ENCODE measurements at places on chromosomes 1 and 21.

DNA sequence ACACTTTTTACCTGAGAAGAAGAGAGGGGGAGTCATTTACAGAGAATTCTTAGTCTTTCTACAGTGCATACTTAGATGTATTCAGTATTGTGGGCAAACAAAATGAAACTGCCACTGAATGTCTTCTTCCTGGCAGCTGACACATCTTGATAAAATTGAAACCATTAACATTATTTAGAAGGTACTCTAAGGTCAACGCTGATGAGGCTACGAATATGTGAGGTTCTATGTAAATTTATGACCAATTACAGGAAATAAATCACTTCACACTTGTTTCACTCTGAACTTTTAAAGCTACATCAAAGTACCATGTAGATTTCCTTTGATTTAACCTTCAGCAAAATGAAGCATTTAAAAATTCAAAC is 51.3 kb upstream of the GFI1 start:
- no peak for DNase-seq

DNA sequence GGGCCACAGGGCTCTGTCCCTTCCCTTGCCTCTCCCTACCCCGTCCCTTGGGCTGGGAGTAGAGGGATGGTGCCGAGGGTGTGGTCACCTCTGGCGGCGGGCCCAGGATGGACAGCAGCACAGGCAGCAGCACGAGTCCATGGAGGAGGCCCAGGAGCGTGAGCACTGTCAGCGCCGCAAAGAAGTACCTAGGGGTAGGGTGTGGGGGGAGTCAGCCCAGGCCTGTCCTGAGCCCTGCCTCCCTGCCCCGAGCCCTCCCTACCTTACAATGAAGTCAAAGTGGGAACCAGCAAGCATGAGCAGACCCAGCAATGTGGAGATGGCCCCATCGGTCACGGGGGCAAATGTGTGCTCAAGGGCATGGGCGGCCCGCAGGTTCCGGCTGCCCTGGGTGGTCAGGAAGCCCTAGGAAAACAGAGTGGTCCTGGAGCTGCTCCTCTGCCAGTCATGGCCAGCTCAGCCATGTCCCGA is 14.7 kb downstream of the BTBD19 start:
- no peak for DNase-seq

DNA sequence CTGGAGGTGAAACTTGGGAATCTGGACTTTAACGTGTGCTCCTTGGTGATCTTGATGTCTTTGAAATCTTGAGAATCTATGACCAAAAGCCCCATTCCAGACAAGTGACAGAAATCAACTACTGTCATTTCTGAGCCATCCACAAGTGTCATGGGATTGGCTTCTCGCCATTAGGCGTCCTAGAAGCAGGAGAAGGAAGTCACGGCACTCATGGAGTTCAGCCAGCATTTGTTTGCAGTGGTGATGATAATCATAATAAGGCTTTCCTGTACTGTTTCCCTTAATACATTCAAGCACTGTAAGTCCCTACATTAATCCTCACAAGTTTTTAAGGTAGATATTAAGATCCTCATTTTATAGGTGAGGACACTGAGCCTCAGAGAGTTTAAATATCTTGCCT is 11.9 kb downstream of the F5 start:
- no peak for DNase-seq

GRCh38 chr21:33481314-33481943 is 1.7 kb upstream of the TMEM50B start:
- no peak for DNase-seq

DNA sequence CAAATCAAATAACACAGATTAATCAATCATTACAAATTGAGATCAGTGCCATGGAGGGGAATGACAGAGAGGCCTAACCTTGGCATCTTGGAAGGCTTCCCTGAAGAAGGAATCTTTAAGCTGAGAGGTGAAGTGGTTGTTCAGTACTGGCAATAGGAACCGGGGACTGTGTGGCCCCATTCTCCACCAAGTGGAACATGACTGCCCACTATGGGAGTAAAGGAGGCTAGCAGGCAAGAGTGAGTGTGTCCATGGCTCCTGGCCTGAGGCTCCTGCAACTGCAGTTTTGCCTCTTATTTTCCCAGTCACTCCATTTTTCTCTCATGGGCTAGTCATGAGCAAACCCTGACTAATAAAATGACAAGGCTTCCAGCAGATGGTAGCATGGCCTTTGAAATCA is 112.2 kb upstream of the GJB5 start:
- no peak for DNase-seq

GRCh38 chr21:41164981-41165655 is 2.8 kb upstream of the BACE2 start:
- DNase-seq: no peak

GRCh38 chr1:3318329-3318728 is 136.1 kb upstream of the ARHGEF16 start:
- DNase-seq: no peak

GRCh38 chr1:30907481-30908315 is 860 bp downstream of the SDC3 start:
- no peak for DNase-seq

GRCh38 chr1:213750231-213751063 is 237.3 kb upstream of the PROX1 start:
- DNase-seq: no peak

DNA sequence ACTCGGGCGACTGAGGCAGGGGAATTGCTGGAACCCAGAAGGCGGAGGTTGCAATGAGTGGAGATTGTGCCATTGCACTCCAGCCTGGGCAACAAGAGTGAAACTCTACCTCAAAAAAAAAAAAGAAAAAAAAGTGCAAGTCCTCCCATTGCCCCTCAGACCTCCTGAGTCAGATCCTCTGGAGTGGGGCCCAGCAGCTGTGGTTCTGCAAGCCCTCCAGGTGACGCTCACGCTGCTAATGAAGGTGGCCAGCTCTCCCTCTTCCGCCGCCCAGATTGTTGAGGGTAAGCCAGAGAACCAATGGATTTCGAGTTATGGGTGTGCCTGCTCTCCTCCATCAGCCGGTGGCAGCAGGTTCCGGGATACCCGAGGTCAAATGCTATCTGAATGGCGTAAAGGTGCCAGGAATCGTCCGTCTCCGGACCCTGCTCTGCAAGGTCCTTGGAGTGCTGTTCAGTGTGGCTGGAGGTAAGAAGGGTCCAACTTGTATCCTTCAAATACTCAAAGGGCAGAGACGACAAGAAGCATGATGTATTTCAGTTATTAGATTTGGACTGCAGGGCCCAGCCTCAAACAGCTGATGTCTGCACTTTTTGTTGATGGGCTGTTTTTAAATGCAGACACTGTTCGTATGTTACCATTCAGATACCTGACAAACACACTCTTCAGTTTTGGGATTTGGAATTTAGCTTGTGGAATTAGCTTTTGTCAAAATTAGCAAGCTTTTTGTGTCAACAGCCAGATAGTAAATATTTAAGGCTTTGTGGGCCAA is 17.6 kb downstream of the CLCN6 start:
- no peak for DNase-seq

DNA sequence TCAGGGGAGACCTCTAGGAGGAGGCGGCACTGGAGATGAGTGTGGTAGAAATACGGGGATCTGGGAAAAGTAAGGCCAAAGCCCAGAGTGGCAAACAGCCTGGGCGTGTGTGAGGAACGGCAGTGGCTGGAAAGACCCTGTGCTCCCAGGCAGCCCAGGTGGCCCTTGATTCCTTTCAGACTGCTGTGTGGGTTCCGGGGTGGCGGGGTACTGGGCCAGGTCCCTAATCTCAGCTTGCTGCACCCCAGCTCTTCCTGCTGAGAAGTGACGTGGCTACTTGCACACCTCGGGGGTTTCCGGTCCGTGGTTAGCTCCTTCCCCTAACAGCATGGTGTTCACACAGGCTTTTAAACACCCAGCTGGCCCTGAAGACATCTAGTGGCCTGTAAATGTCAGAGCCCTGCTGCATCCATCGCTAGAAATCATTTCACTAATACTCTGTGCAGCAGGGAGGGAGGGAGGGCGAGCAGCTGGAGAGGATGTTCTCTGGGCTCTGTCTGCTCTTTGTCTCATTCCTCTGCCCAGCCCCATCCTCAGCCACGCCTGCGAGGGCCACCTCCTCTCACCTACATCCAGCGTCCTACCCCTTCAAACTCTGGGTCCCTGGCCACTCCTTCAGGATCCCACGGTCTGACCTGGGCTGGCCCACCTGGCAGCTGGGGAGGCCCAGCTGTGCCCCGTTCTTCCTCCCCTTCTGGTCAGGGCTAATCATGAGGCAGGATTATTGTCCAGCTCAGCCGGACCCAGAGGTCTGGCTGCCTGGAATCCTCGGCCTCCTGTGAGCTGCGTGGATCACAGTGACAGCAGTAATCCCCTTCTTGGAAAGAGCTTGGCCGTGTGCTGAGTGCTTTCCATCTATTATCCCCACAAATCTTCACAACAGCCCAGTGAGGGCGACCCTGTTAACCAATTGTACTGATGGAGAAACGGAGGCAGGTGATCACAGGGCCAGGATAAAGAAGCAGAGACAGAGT is 7.2 kb downstream of the ZDHHC18 start:
- no peak for DNase-seq

DNA sequence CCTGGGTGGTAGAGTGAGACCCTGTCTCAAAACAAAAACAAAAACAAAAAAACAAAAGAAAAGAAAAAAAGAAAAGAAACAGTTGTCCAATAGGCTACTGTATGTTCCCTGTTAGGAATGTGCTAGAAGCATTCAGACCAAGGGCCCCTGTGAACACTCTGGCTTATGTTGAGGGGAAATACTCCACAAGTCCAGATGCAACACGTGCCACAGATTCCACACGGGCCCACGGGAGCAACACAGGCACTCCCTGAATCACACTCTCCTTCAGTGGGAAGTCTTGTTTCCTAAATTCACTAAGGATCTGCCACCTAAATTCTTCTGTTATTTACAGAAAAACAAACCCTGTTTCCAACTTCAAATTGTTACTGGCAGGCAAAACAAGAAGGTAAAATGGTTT is 291.1 kb downstream of the PCP4 start:
- DNase-seq: no peak

DNA sequence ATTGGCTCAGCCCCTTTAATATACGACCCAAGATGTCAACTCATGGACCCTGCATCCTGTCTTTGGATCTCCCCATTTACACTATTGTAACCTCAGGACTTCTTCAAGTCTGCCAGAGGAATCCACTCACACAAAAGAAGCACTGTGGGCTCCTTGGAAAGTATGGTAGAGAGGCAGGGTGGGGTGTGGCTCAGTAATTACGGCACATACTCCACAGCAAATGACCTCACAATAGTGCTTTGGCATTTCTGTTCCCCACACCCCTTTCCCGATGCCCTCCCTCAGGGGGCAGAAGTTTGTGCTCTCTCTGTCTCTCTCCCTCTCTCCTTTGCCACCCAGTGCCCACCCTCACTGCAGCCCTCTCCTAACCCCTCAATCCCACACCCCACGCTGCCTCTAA is 27.8 kb upstream of the IFNAR2 start:
- DNase-seq: no peak

DNA sequence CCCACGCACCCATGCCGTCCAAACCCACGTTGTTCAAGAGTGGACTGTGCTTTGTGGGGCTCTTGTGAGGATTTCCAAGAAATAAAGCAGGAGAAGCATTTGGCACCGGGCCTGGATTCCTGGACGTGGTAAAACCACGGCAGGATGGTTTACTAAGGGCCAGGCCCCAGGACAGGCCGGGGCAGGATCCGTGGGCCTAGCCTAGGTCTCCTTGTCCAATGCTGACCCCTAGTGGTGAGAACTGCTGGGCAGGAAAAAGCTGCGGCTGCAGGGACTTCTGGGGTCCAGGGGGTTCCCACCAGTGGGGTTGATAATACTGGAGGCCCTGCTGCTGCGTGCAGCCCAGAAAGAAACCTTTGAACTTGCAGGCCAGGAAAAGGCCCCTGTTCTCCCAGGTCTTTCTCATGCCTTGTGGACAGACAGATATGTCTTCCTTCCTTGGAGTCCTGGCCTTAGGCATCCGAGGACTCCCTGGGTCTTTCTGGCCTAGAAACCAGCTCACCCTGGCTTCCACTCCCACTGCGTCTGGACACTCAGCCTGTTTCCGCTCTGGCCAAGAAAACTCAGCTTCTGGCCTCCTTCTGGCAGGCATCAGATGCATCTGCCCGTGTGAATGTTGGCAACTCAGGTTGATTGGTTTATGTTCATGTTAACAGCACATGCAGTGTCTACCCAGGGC is 106.9 kb upstream of the TMEM51 start:
- peak; percentile 74 for DNase-seq

- no peak for DNase-seq
Observed at GRCh38 chr1:199657449-199657848, 370.1 kb upstream of the NR5A2 start.

GRCh38 chr1:210796421-210796820 is 337.5 kb downstream of the KCNH1 start:
- DNase-seq: no peak

DNA sequence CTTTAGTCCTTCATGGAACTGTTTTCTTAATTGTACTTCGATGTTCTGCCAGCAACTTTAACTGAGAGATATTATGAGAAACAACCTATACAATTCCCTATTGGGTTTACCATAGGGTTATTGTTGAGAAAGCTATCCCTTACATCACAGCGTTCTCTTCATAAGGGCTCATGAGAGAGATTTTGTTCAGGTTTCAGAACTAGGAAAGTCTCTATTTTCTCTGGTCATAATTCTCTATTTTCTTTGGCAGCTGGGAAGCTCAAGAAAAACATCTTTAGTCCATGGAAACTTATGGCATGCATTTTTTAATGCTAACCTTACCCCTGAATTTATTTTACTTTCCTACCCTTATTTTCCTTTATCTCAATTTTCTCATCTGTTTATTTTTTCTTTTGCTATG is 38.2 kb downstream of the NMNAT2 start:
- DNase-seq: no peak

DNA sequence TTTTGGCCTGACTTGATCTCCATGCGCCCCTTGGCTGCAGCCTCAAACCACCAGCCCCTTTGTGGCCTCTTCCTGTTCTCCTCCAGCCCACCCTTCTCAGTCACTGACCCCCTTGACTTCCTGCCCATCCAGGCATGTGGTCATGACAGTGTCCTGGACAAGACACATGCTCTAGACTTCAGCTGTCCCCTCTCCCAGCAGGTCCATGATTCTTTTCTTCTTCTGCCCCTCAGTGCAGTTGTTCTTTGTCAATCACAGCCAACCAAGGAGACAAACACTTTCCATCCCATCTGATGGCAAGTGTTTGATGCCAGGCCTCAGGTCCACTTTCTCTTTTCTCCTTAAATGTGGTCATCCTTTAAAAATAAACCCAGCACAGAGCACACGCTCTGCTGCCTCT is 49.7 kb downstream of the SYT6 start:
- DNase-seq: no peak

DNA sequence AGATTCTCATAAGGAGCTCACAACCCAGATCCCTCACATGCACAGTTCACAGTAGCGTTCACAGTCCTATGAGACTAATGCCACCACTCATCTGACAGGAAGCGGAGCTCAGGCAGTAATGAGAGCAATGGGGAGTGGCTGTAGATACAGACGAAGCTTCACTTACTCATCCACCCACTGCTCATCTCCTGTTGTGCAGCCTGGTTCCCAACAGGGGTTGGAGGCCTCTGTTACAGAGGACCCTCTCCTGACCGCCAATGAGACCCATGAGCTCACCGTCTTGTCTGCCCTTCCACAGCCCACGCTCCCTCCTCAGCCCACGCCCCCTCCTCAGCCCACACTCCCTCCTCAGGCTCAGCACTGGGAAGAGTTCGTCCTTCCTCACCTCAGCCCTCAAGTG is 39.6 kb downstream of the RSPH1 start:
- DNase-seq: no peak

All from substantia nigra (tissue), 51 donors.